ENCODE measurements at places on chromosomes 7 and 10. TPM values are rescaled to one million over a fixed set of nuclear protein-coding genes. Genes with fewer than 3 reads are reported as not detected.

Gene ARMH3
- 17.3 TPM for total RNA-seq

GRCh38 chr10:42939685-42940366, 137.0 kb upstream of the RET start:
- H3K4me1 ChIP-seq, result no peaks in the 10 kb centered on the region
- H3K27me3 ChIP-seq, result peaks cover 30% of the 10 kb centered on the region
- H3K27ac ChIP-seq, result no peak overlapping the region
- H3K4me3 ChIP-seq, result no peak overlapping the region
- DNase-seq, result no peak

Gene NUTM2A
- not detected for total RNA-seq

- peak; percentile 70 for DNase-seq
- peak overlapping the region; percentile 37 for H3K4me3 ChIP-seq
- H3K27me3 ChIP-seq, result peaks cover 5% of the 10 kb centered on the region
- peaks cover 83% of the 10 kb centered on the region for H3K4me1 ChIP-seq
Measured at GRCh38 chr10:110525349-110526260, 27.9 kb downstream of the DUSP5 start.

GRCh38 chr10:89481662-89482061, 53.7 kb downstream of the SLC16A12 start:
- peaks cover 47% of the 10 kb centered on the region for H3K4me1 ChIP-seq
- peak overlapping the region; percentile 39 for H3K4me3 ChIP-seq
- peak overlapping the region; percentile 82 for H3K27ac ChIP-seq
- DNase-seq, result peak; percentile 73
- peaks cover 7% of the 10 kb centered on the region for H3K27me3 ChIP-seq

Gene BCCIP
- 93.1 TPM for total RNA-seq

All from HFFc6 (cell line).